G401 (cell line): ENCODE measurements at places on chromosomes 16 and 17. TPM values are rescaled to one million over a fixed set of nuclear protein-coding genes. Genes with fewer than 3 reads are reported as not detected.

DNA sequence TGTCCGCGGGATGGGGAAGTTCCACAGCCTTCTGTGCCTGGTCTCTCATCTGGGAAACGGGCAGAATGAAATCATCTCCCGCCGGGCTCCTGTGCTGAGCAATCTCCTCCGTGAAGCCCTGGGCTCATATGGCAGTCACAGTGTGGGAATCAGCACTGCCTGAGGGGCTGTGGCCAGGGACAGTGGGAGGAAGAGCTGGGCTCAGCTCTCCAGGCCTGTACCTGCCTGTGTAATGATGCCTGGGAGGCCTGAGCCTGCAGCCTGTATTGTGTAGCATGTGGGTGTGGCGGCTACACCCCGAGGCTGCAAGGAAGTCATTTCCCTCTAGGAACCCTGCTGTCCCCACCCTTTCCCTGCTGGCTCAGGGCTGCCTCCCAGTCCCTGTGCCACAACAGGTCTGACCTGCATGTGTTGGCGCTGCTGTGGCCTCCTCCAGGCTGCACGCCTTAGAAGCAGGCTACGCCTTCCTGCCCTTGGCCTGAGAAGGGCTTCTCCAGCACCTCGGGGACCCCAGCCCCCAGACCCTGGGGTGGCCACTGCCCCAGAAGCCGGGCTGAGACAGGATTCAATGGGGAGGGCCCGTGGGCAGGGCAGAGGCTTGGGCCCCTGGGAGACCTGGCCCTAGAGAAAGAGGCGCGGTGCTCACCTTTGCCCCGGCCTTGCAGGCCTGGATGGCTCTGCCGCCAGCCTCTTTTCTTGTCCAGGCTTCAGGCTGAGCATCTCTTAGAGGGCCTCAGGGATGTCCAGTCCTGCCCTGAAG is 2.1 kb downstream of the ITGB4 start:
- no peak for DNase-seq

GRCh38 chr17:55215711-55216110 is 49.0 kb upstream of the HLF start:
- DNase-seq: no peak

DNA sequence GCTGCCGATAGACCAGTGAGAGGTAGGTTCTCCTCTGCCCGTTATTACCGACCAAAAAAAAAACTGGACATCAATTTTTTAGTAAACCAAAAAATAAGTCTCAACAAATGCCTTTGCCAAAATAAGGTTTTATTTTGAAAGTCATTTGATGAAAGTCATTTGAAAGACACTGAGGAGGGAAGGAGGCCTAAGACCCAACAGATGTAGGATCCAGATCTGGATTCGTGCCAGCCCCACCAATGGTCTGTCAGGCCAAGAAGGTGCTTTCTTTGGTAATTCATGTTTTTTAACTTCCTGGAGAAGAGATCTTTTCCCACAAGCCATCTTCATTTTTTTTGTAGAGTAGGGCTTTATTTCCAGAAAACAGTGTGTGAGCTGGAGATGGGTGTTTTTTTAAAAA is 18.1 kb downstream of the NTAN1 start:
- DNase-seq: no peak

DNA sequence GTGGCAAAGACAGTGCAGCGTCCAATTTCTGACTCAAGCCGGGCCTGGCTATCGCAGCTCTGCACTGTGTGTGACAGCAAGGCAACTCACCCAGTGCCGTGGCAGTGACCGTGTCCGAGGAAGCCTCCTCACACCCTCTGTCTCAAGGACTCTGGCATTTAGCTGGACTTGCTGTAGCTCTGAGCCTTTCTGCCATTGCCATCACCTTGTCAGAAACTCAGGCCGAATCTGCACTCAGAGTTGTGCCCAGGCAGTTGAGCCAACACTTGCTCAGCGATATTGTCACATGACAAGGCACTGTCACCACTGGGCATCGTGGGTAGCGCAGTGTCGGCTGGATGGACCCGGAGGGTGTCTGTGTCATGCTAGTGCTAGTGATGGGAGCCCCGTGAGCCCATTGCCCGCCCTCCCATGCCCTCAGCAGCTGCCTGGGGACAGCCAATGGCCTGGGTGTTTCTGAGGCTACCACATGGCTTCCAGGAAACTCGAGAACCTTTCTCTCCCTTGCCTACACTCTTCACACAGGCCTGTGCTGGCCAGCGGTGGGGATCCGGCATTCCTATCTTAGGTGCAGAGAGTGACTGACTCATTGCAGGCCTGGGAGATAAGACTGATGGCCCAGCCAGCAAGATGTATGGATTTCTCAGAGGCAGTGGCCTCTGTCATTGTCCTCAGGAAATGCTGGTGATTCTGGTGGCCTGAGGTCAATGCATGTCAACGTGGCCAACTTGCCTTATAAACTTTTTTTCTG is 22.1 kb upstream of the STH start:
- DNase-seq: no peak

GRCh38 chr16:70568601-70569237 is 45.1 kb downstream of the SF3B3 start:
- DNase-seq: no peak

GRCh38 chr17:17052462-17053221 is 10.4 kb downstream of the MPRIP start:
- no peak for DNase-seq

DNA sequence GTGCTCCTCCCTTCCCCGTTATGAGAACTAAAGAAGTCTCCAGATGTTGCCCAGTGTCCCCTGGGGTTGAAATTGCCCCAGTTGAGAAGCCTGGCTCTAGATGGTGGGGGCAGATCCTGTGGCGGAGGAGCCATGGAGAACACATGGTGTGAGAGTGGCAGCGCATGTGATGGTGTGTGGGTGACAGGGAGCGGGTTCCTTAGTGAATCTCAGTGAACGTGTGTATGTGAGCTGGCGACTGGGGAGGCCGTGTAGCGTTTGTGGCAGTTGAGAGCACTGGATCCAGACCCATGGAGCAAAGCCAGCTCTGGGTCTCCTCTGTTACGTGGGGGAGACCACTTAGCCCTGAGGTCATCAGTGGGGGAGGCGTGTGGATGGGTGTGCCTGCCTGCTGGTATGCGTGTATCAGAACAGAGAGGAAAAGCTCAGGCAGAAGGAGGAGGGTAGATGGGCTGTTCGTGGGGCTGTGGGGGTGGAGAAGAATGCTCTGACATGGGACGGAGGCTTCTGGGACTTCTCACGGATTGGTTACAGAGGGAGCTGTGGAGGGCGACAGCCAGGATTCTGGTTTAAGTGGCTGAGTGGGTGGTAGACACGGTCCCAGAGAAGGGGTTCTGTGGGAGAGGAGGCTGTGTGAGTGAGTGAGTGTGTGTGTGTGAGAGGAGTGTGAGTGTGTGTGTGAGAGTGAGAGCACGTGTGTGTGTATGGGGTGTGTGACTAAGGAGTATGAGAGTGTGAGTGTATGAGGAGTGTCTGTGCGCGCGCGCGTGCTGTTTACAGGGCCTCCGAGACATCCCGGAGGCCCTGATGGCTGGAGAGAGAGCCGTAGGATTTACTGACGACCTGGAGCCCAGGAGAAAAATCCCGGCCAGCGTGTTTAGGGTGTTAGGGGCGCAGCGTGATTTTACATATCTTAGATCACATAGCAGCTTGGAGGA is 193.8 kb downstream of the SNX29 start:
- DNase-seq: no peak

Gene NEK8
- total RNA-seq: 10.2 and 15.1 TPM in 2 replicates

DNA sequence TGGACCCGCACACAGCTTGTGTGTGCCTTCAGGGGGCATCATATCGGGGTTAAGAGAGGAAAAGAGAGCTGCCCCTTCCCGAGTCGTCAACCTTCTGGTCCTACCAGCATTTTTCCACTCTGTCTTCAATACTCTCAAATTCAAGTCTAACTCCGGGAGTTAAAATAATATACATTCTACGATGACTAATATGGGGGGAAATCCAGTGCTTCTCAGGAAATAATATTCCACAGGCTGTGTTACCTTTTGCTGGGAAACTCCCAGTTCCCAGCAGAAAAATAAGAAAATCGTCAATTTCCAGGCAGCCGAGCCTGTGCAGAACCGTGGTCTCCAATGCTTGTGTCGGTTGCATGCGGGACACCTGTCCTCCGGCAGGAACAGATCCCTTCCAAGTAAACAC is 105.0 kb upstream of the FOXF1 start:
- no peak for DNase-seq

GRCh38 chr17:74740641-74741387 is 3.8 kb downstream of the RAB37 start:
- no peak for DNase-seq

GRCh38 chr16:1341495-1342420 is 8.3 kb downstream of the BAIAP3 start:
- DNase-seq: no peak

DNA sequence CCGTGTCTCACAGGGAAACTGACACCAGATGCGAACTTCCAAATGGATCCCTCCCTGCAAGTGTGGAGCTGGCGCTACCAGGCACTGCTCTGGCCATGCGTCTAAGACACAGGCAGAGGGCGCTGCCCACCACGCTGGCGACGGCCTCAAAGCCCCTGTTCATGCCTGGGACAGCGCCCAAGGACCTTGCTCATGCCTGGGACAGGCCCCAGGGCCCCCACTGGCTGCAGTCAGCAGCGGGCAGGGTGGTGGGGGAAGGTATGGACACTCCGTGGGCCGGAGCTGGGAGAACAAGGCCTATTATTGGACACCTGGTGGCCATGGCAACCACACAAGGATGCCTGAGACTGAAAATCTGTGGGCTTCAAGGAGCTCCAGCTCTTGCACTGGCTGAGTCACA is 8.8 kb downstream of the ZG16B start:
- peak; percentile 74 for DNase-seq

GRCh38 chr17:14302431-14303099 is 1.7 kb downstream of the HS3ST3B1 start:
- peak; percentile 63 for DNase-seq

DNA sequence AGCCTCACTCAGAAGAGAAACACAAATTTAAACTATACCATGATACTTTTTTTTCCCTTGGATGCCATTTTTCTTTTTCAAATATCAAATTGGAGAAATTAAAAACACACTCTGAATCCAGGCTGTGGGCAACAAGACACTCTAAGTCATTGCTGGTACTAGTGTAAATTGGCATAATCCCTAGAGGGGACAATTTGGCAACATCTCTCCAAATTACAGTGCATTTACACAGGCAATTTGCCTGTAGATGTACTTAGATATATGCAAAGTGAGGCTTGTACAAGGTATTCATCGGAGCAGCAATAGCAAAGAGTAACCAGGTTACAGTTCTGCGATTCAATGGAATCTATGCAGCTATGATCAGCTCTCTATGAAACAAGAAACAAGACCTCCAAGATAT is 6.7 kb upstream of the GUCY2D start:
- DNase-seq: no peak

Gene OSGIN1
- 11.0 and 14.5 TPM in 2 replicates for total RNA-seq

DNA sequence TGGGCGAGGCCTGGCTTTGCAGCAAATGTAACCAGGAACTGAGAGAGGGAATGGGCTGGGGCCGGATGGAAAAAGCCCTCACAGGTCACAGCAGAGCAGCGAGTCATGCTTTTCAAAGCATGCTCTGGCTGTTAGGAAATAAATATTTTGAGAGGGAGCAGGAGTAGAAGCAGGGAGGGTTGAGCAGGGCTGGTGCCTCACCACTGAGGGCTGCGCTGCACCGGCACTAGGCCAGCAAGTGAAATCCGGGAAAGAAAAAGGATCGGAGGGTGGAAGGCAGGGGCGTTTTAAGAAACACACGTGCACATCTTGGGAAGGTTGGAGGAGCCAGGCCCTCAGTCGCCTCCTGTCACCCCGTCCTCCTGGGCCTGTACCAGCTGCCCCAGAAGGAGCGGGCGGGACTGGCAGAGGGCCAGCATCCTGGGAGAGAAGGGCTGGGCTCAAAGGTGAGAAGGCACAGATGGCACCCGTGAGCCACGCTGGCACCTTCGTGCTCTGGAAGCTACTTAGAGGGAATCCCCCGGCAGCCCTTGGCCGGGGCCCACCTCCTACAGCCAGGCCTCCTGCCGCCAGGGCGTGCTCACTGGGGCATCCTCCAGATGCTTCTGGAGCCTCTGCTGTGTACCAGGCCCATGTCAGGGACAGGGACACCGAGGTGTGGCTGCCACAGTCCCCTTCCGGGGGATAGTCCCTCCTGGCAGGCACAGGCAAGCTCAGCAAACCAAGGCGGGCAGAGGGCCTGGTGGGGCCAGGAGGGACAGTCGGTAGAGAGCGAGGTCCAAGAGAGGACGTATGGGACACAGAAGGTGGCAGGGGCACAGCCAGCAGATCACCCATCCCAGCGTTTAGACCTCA is 71.5 kb upstream of the PLCG2 start:
- DNase-seq: peak; percentile 93

DNA sequence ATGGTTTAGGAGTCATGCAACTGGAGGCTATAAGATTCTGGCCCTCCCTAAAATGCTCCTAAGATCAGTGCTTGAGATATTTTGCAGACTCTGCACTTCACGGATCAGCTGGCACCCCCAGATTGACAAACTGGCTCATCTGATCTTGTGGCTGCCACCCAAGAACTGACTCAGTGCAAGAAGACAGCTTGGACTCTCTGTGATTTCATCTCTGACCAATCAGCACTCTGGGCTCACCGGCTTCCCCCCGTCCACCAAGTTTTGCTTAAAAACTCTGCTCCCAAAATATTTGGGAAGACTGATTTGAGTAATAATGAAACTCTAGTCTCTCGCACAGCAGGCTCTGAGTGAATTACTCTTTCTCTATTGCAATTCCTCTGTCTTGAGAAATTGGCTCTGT is 26.3 kb upstream of the CCL2 start:
- DNase-seq: no peak

Gene PPL
- 33.2 and 41.0 TPM in 2 replicates for total RNA-seq

DNA sequence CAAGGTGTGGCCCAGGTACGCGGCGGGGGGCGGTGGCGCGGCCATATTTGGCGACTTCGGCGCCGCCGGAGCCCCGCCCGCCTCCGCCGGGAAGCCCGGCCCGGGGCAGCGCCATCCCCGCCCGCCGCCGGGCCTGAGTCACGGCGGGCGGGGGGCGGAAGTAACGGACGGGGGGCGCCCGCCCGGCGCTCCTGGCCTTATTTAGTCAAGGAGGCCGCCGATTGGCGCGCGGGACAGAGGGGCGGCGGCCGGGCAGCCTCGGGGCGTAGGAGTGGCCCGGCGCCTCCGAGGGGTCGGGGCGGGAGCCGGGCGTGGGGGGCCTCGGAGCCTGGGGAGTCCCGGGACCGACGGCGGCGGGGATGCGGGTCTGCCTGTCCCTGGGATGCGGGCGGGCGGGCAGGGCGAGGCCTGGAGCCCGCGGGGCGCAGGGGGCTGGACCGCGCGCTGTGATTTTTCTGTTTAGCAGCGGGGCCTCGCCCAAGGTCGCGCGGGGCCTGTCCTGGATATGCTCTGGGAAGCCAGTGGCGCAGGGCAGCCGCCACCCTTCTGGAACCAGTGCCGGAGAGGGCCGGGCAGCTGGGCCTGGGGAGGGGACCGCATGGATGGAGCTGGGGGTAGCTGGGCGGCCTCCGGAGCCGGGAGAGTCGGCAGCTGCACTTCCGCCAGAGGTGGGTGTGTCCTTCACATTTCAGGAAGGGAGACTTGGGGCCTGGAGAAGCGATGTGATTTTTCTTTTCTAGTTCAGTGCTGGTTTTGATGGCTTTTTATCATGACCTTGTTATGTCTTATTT is 2.3 kb upstream of the ACTG1 start:
- peak; percentile 50 for DNase-seq

Gene EVPLL
- total RNA-seq: not detected in 2 replicates

- DNase-seq: no peak
Observed at GRCh38 chr17:43898446-43898845, 8.9 kb downstream of the MPP2 start.

- peak; percentile 67 for DNase-seq
Observed at GRCh38 chr16:381789-382717, at the start of gene PGAP6. Gene PGAP6, minus strand, starts transcription at chr16:381978. Its CDS starts 157 bp downstream, at chr16:381821.
